ENCODE measurements at places on chromosomes 4 and X.

- H3K27me3 ChIP-seq: no peaks in the 10 kb centered on the region
- DNase-seq: no peak
- H3K36me3 ChIP-seq: no peaks in the 10 kb centered on the region
- no peaks in the 10 kb centered on the region for H3K4me1 ChIP-seq
- no peak overlapping the region for H3K27ac ChIP-seq
- no peak overlapping the region for H3K4me3 ChIP-seq
Measured at GRCh38 chrX:10039821-10040793, 72.9 kb downstream of the CLDN34 start.

DNA sequence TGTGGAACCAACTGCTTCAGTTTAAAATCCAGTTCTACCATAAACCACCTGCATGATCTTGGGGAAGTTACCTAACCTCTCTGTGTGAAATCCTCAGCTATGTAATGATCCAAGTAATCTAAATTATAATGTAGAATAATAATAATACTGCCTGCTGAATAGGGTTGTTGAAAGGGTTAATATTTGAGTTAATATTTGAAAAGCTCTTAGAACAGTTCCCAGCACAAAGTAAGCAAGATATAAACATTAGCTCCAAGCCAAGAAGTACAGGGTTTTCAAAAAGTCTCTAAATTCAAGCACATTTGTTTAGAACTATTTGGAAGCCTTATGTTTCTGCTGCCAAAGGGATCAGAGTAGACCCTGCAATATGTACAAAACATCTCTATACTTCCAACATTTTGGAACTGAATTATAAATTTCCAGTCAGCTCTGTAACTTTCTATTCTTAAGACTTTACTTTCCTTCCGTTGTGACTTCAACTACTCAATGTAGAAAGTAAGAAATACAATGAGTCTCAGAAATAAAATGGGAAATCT, 76.7 kb upstream of the FAM9C start:
- peaks cover 34% of the 10 kb centered on the region for H3K4me1 ChIP-seq
- no peak overlapping the region for H3K27ac ChIP-seq
- no peak for DNase-seq
- H3K4me3 ChIP-seq: no peak overlapping the region

DNA sequence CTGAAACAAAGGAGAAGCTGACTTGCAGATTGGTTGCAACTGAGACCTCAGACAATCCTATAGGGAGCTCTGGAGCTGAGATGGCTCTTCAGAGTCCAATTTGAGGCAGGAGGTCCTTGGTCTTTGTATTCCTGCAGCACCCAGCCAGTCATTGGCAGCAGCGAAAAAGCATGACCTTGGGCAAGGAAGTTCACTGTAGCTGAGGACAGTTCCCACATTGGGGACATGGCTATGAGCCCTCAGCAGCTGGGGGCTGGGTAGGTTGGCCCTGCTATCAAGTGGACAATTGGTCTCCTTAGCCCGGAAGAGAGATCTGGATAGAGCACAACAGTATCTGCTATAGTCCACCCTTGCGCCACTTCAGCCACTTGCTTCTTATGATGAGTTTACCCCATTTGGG, 56.9 kb upstream of the ATP6AP2 start:
- no peak for DNase-seq
- H3K4me3 ChIP-seq: no peak overlapping the region
- H3K27me3 ChIP-seq: no peaks in the 10 kb centered on the region
- no peaks in the 10 kb centered on the region for H3K4me1 ChIP-seq

- H3K36me3 ChIP-seq: no peaks in the 10 kb centered on the region
- H3K4me1 ChIP-seq: no peaks in the 10 kb centered on the region
- no peak overlapping the region for H3K4me3 ChIP-seq
Measured at GRCh38 chr4:89582756-89583505, 254.0 kb downstream of the SNCA start.

- H3K4me3 ChIP-seq: no peak overlapping the region
- no peaks in the 10 kb centered on the region for H3K36me3 ChIP-seq
- no peak overlapping the region for H3K27ac ChIP-seq
- H3K27me3 ChIP-seq: no peaks in the 10 kb centered on the region
- H3K4me1 ChIP-seq: no peaks in the 10 kb centered on the region
Measured at GRCh38 chr4:10808591-10808990, 124.0 kb upstream of the CLNK start.

GRCh38 chr4:52173470-52174045, 122.5 kb downstream of the SPATA18 start:
- H3K27me3 ChIP-seq: no peaks in the 10 kb centered on the region
- no peaks in the 10 kb centered on the region for H3K36me3 ChIP-seq
- no peak overlapping the region for H3K27ac ChIP-seq
- no peaks in the 10 kb centered on the region for H3K4me1 ChIP-seq
- no peak for DNase-seq

GRCh38 chr4:25953740-25954139, 39.7 kb downstream of the SMIM20 start:
- no peak overlapping the region for H3K27ac ChIP-seq
- no peaks in the 10 kb centered on the region for H3K27me3 ChIP-seq
- no peak overlapping the region for H3K4me3 ChIP-seq
- no peaks in the 10 kb centered on the region for H3K4me1 ChIP-seq
- no peak for DNase-seq

DNA sequence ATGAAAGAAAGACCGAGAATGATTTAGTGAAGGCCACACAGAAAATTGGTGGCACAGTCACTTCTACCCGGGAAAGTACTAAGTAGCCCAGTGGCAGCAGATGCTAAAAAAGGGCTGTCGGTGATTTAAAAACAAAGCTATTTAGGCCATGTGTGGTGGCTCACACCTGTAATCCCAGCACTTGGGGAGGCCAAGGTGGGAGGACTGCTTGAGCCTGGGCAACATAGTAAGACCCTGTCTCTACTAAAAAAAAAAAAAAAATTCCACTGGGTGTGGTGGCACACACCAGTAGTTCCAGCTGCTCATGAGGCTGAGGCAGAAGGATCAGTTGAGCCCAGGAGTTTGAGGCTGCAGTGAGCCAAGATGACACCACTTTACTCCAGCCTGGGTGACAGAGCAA, 144.2 kb downstream of the CBR4 start:
- no peaks in the 10 kb centered on the region for H3K27me3 ChIP-seq
- no peak overlapping the region for H3K4me3 ChIP-seq
- H3K27ac ChIP-seq: no peak overlapping the region
- H3K4me1 ChIP-seq: no peaks in the 10 kb centered on the region
- no peaks in the 10 kb centered on the region for H3K36me3 ChIP-seq

GRCh38 chr4:43244688-43245382, 352.3 kb downstream of the GRXCR1 start:
- no peak overlapping the region for H3K27ac ChIP-seq
- no peaks in the 10 kb centered on the region for H3K4me1 ChIP-seq
- DNase-seq: no peak
- H3K4me3 ChIP-seq: no peak overlapping the region
- no peaks in the 10 kb centered on the region for H3K36me3 ChIP-seq
